ENCODE measurements at places on chromosomes 3 and 15.

- no peak for DNase-seq
Observed at GRCh38 chr3:55341502-55342031, 145.5 kb downstream of the WNT5A start.

- DNase-seq: no peak
Observed at GRCh38 chr3:31142139-31142538, 247.7 kb upstream of the GADL1 start.

- DNase-seq: no peak
Observed at GRCh38 chr15:98703126-98703685, 54.9 kb downstream of the IGF1R start.

GRCh38 chr3:124336067-124336656 is 344.2 kb upstream of the ROPN1 start:
- DNase-seq: no peak

DNA sequence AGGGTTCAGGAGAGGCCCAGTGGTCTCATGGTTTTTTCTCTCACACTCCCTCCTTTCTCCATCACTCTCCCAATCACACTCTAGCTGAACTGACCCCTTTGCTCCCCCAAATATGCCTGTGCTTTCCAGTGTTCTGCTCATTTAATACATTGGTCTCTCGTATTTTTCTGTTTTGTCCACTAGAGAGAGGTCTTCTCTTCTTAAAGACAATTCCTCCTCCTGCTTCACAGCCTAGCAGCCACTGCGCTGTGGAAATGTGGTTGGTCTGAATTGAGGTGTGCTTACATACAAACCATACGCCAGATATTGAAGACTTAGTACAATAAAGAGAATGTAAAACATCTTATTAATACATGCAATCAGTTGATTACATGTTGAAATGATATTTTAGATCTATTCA is 60.6 kb upstream of the XCR1 start:
- DNase-seq: no peak

DNA sequence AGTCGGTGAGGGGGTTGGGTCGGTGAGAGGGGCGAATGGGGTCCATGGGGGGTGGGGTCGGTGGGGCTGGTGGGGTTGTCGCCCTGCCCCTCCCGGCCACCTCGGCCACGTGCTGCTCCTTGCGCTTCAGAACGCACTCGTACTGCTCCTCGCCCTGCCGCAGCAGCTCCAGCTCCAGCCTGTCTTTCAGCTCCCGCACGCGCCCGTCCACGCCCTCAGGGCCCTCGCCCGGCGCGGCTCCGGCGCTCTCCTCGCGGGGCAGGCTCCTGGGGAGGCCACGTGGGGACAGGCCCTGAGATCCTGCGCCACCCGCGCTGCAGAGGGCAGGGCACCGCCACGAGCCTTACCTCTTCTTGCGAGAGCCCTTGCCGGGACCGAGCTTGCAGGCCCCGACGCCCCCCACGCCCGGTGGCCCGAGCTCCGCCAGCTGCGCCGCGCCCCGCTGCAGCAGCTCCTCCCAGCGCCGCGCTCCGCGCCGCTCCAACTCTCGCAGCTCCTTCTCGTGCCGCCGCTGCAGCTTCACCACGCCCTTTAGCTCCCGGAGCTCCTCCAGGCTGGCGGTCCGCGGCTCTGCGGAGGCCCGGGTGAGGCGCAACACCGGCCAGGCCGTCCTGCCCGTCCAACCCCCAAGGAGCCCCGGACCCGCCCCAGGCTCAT is 8.2 kb upstream of the ANKRD63 start:
- peak; percentile 63 for DNase-seq

DNA sequence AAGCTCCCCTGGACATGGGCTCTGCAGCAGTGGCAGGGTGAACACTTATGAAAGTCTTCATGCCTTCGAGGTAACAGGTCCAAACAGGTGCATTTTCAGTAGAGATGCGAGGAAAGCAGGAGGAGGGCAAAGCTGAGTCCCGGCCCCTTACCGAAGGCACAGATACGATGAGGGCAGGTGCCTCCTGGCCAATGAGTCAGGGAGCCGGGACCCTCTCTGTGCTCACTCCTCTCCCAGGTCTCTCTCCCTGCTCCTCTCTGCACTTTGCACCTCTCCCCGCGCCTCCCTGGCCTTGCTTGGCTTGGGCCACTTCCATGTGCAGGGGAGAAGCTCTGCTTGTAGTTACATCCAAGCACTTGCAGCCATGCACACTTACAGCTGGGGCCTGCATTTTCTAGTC is 187.1 kb downstream of the ATP10A start:
- DNase-seq: no peak

All from NCI-H1417 (cell line).